ENCODE measurements at places on chromosomes 3 and 15.
A peak's percentile ranks its signal among the peaks of the same experiment; 100 is the strongest.

- DNase-seq = no peak
Measured at GRCh38 chr3:154936196-154936595, 143.9 kb upstream of the MME start.

DNA sequence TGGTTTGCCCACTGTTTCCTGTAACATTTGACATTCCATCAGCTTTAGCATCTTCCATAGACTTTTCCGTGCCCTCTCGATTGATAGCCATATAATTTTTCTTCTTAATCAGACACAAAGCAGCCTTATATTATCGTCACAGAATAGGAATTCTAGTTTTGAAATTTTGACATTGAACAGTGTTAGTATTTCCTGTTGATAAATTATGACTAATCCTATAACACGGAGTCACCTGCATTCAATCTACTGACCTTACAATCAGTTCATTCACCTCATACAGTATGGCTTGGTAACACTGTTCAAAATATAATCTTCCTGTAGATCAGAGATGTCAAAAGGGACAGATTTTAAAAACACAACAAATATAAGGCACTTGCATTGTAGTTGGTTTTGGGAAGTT is 423.7 kb downstream of the C3orf38 start:
- no peak for DNase-seq

DNA sequence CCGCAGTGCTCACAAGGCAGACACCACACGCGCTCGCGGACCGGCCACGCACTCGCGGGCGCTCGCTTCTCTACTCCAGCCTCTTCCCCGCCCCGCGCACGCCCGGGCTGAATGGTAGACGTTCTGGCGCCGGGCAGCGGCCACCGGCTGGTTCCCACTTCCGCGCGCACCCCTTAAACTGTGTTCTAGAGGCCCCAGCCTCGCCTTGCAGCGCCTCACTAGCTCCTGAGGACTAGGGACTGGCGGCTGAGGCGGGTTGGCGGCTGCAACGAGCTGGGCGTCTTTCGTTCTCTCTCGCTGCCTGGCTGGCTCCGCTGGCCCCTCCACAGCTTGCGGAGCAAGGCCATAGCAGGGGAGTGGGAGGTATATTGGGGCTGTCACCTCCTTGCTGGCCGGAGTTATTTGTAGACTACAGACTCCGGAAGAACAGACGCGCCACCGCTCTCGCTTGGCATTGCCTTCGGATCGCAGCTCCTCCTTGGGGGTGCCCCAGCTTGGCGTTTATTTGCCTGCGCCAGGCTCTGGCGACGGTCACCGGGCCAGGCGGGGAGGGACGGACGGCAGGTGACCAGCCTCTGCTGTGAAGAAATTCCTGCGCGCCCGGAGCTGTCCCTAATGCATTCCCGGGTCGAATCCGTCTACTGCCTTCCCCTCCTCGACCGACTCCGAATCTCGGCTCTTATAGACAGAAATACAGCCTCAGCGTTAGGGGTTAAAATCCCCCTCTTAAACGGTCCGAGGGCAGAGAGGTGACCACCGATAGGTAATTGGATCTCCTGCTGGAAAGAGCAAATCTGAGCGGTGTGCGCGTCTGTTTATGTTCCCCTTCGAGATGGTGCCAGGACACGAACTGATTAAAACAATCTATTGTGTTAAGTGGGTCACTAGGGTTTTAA is 1.3 kb downstream of the GREM1 start:
- DNase-seq = peak; percentile 74

DNA sequence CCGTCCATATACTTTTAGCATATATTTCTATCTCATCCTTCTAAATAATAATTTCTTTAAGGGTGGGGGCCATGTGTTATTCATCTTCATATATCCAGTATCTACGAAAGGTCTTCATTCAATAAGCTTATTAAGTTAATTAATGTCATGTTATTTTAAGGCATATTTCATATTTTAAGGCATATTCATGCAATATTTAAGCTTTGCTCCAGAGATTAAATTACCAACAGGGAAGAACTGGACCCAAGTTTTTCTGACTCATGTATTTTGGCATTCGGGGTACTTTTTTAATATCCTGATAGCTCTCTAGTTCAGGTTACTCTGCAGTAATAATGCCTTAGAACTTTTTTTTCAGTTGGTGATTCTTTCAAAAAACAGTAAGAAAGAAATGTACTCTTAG is 27.4 kb downstream of the PHC3 start:
- DNase-seq = no peak

GRCh38 chr15:37873336-37873735 is 61.1 kb upstream of the TMCO5A start:
- DNase-seq = peak; percentile 13

DNA sequence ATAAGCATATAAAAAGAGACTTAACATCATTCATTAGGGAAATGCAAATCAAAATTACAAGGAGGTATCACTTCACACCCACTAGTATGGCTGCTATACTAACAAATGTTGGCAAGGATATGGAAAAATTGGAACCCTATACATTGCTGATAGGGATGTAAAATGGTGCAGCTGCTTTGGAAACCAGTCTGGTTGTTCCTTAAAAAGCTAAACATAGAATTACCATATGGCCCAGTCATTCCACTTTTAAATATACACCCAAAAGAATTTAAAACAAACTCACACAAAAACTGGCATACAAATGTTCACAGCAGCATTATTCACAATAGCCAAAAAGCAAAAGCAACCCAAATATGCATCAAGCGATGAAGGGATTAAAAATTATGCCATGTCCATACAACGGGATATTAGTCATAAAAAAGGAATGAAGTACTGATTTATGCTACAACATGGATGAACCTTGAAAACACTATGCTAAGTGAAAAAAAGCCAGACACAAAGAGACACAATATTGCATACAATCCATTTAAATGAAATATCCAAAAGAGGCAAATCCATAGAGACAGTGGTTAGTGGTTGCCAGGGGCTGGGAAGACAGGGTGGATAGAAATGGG is 118.3 kb downstream of the OSBPL10 start:
- no peak for DNase-seq

DNA sequence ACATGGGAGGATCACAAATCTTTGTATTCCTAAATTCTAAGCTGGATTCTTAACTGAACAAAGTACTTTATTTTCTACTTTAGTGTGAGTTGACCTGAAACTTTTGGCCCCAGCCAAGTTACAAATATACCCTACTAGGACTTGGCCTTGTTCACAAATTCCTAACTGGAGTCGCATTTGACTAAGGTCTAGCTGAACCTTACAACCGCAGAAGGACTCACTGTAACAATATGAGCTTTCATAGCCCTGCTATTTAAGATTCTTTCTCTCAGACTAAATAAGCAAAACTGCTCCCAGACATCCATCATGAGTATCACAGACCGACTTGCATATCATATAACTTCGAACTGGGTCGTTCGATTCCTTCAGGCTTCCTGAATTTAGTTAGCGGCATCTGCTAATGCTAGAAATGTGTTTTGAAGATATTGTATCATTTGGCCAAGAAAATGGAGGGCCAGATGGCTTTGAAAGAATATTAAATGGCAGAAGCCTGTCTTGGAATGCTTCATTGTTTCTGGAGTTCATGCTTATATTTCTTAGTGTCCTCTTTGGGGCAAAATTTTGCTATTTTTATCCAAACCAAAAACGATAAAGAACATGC is 28.4 kb upstream of the ADAMTS9 start:
- DNase-seq = no peak

DNA sequence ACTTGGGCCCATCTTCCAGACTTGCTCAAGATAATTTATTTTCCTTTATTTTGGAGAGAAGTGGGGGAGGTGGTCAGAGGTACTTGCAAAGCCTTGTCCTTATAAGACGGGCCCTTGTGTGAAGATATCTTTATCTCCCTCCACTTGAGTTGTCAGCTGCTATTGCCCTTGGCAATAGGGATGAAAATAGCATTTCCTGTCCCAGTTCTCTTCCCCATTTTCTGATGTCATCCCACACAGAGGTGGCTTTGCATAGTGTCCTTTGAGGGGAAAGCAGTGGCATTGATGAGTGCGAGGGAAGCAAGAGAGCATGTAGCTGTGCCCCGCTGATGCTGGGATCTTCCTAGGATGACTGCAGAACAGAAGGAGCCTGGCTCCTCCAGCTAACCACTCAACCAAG is 41.9 kb upstream of the TUBGCP5 start:
- no peak for DNase-seq

DNA sequence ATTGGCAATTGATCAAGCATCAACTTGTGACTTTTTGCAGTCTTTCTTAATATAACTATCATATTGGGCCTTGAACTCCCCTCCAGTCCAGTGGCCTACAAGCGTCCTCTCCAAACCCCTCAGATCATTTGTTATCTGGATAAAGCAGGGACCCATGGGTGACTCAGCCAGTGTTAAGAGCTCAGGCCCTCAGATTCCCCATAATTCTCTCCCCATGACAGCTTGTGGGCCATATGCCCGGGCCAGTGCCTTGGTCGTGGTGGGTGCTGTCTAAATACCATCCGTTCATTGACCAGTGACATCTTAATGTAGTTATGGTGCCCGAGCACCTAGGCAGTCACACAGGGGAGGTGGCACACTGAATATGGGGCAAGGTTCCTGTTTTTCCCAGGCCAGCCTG is 18.1 kb downstream of the MCF2L2 start:
- DNase-seq = no peak

- peak; percentile 3 for DNase-seq
Measured at GRCh38 chr3:48431224-48432029, 1.5 kb upstream of the PLXNB1 start.

GRCh38 chr15:58165661-58166060 is 27.5 kb downstream of the AQP9 start:
- no peak for DNase-seq

DNA sequence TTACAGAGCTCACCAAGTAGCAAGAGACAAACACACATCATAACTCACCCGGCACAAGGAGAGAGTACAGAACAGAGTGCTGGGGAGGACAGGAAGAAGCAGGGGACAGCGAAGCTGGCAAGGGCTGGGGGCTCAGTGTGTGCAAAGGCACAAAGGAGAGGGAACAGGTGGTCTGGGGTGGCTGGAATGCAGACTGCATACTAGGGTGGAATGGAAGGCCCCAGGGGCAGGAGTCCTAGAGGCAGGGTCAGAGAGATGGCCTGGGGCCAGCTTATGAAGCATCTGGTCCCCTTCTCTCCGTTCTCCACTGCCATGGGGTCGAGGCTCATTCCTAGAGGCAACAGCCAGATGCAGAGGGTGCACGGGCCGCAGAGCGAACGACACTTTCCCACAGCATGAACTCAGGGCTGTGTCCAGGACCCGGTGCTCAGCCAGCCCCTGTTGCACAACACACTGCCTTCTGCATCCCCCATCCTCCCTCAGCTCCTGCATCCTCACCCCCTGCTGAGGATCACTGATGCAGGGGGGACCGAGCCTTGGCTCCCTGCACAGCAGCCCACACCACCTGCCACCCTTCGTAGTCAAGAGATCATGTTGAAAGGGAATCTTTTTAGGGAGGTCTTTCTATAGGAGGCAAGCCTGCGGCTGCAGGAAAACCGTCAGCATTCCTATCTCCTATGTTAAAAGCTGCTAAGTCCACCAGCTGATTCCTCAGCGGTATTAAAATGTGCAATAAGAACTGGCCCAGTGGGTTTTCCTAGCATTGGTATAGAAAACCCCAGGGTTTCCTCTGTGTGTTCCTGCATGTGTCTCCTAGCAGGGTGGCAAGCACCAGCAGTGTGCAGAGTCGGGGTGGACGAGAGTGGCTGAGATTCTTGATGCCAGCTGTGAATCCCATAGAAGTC is 293.5 kb downstream of the UACA start:
- no peak for DNase-seq

DNA sequence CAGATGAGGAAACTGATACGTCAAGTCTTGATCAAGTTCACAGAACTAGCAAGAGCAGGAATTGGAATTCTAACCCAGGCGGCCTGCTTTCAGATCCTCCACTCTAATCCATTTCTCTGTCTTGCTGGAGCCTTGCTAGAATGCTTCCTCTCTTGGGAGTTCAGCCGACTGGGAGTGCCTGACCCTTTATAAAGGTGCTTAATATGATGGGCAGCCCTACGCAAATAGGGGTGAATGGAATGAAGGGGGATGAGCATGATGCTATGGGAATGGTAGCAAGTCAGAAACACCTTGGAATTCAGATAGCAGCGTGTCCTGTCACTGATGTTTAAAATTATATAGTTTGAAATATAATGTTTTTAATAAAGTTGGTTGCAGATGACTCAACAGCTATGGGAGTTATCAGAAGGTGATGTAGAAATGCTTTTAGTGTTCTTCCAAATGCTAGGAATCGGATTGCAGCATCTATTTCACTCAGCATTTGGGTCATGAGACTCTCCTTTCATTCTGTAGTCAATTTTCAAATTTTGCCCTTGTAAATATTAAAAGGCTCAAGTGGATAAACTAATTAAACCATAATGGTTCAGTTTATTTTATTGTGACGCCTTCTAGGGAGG is 150.7 kb downstream of the FNDC3B start:
- DNase-seq = no peak

- no peak for DNase-seq
Measured at GRCh38 chr3:71607364-71607763, 23.8 kb upstream of the FOXP1 start.

DNA sequence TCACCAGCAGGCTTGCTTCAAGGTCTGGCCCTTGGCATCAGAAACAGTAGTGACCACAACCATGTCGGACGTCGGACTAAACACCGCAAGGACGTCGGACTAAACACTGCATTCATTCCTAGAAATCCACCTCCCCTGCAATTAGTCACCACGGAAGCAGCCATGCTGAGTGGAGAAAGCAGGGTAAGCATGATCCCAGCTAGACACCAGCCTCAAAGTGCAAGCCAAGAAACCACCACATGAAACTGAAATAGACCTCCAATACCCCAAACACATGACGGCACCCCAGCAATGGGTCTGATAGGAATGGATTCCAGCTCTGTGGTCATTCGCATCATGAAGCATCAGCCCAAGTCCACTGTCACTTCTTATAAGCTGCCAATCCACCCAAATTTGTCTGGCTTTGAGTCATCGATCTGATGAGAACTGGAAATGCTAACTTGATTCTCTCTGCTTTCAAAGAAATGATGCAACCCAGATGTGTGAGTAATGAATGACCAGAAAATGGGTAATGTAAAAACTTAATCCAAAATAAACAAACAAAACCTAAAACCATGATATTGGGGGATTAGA is 348.3 kb upstream of the TMCO5A start:
- no peak for DNase-seq

- DNase-seq = no peak
Measured at GRCh38 chr3:141746962-141747361, 8.9 kb downstream of the RNF7 start.

DNA sequence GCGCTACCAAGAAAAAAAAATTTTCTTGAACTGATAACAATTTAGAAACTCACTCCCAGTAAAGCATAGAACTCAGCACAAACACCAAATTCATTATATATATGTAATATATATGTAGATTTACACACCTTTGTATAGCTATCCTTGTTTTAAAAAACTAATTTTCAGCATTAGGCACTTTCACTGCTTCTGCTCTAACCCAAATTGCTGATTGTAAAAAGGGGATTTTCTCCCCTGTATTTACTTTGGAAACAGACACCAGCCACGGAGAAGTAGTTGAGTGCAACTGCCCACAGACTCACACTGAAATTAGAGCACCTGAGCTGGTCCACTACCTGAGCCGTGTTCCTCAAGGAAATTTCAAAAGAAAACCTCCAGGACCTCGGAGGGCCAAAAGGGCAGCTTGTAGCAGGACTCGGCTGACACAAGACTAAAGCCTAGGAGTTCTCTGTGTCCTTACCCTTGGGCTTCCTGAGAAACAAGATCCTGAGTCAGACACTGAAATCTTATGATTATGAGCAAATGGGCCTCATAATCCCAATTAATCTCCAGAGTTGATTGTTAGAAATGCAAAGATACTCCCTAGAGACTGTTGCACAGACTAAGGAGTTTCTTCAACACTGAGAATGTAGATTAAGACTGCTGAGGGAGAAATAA is 106.0 kb downstream of the TNIK start:
- DNase-seq = no peak
